Neural crest cell (in vitro differentiated cells): ENCODE measurements at places on chromosomes 1 and 21.

- no peak overlapping the region for H3K4me3 ChIP-seq
- no peaks in the 10 kb centered on the region for H3K4me1 ChIP-seq
- no peaks in the 10 kb centered on the region for H3K36me3 ChIP-seq
- no peak for DNase-seq
Observed at GRCh38 chr21:24903994-24904635, 703.2 kb downstream of the MRPL39 start.

GRCh38 chr1:115164484-115164883 lies 75.2 kb upstream of the TSPAN2 start:
- no peaks in the 10 kb centered on the region for H3K36me3 ChIP-seq
- DNase-seq, result no peak
- H3K27me3 ChIP-seq, result no peaks in the 10 kb centered on the region
- H3K4me1 ChIP-seq, result no peaks in the 10 kb centered on the region
- no peak overlapping the region for H3K4me3 ChIP-seq

DNA sequence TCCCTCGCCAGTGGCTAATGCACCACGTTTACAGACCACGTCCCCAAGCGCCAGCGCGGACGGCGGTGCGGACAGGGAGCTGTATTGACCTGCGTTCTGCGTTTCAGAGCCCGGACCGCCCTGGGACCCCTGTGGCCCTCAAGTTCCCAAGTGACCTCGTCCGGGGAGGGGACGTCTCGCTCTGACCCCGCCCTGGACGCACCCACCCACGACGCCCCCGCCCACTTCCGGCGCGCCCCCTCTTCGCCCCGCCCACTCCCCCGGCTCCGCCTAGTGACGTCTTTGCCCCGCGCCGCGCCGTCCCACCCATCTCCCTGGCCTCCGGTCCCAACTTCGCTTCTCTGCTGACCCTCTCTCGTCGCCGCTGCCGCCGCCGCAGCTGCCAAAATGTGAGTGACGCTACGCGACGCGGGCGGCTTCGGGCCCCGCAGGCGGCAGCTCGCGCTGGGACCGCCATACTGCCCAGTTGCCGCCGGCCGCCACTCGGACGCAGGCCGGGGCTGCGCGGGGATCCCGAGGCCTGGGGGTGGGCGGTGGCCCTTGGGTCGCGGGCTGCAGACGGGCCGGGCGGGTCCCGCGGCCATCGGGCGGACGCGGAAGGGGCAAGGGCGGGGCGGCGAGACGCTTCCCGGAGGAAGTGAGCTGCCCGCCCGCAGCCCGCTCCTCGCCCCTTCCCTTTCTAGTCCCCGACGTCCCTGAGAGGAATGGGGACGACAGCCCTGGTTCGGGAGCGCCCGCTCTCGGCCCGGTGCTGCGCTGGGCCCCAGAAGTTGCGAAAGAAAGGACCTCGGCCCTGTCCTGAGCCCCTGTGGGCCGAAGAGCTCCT lies at the start of gene VAMP3:
Gene VAMP3, plus strand, starts transcription at position 300 of the 826 bp plus-strand sequence. Its CDS starts 88 bp downstream, at position 388.
- H3K36me3 ChIP-seq, result peaks cover 8% of the 10 kb centered on the region
- H3K4me3 ChIP-seq, result peak within 1 kb of the TSS; percentile 90
- H3K27ac ChIP-seq, result peak within 1 kb of the TSS; percentile 88
- H3K27me3 ChIP-seq, result no peaks in the 10 kb centered on the region
- DNase-seq, result peak; percentile 78

DNA sequence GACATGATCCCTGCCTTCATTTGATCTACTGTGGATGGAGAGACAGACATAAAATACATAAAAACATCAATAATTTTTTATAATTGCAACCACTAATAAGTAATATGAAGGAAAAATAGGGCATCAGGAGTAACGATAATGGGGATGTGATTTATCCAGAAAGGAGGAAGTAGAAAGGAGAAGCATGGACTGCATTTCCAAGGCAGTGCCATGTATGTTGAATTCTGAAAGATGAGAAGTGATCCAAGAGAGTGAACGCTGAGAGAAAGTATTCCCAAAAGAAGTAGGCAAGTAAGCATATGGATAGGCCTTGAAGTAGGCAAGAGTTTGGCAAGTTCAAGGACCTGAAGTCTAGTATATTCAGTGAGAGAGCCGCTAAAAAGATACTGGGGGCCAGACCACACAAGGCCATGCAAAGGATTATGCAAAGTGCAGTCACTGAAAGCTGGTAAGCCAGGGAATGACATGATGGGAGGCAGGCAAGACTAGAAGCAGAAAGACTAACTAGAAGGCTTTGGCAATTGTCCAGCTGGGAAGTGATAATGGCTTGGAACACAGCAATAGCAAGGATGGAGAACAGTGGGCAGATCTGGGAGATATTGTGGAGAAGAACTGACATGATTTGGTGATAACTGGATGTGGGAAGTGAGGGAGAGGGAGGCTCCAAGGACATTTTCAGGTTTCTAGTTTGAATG lies 85.9 kb downstream of the TM2D1 start:
- DNase-seq, result no peak
- H3K4me1 ChIP-seq, result no peaks in the 10 kb centered on the region
- H3K27ac ChIP-seq, result no peak overlapping the region
- H3K27me3 ChIP-seq, result peaks cover 8% of the 10 kb centered on the region
- H3K36me3 ChIP-seq, result no peaks in the 10 kb centered on the region

GRCh38 chr1:53842347-53842746 lies 4.3 kb upstream of the NDC1 start:
- no peak overlapping the region for H3K27ac ChIP-seq
- H3K36me3 ChIP-seq, result peaks cover 2% of the 10 kb centered on the region
- H3K4me1 ChIP-seq, result peaks cover 13% of the 10 kb centered on the region
- no peaks in the 10 kb centered on the region for H3K27me3 ChIP-seq
- no peak overlapping the region for H3K4me3 ChIP-seq

GRCh38 chr21:41669533-41669830 lies 97.4 kb downstream of the RIPK4 start:
- H3K36me3 ChIP-seq, result no peaks in the 10 kb centered on the region
- H3K27ac ChIP-seq, result no peak overlapping the region
- H3K4me1 ChIP-seq, result peaks cover 7% of the 10 kb centered on the region
- no peaks in the 10 kb centered on the region for H3K27me3 ChIP-seq

GRCh38 chr1:22500058-22500457 lies 48.4 kb downstream of the ZBTB40 start:
- no peak for DNase-seq
- H3K4me1 ChIP-seq, result peaks cover 42% of the 10 kb centered on the region
- peaks cover 3% of the 10 kb centered on the region for H3K36me3 ChIP-seq
- no peaks in the 10 kb centered on the region for H3K27me3 ChIP-seq

GRCh38 chr1:237205400-237206064 lies 163.5 kb downstream of the RYR2 start:
- no peaks in the 10 kb centered on the region for H3K4me1 ChIP-seq
- H3K4me3 ChIP-seq, result no peak overlapping the region
- no peak for DNase-seq
- H3K27ac ChIP-seq, result no peak overlapping the region

- H3K27ac ChIP-seq, result no peak overlapping the region
- H3K4me1 ChIP-seq, result no peaks in the 10 kb centered on the region
- DNase-seq, result no peak
- no peaks in the 10 kb centered on the region for H3K27me3 ChIP-seq
- H3K4me3 ChIP-seq, result no peak overlapping the region
Observed at GRCh38 chr21:36909901-36910561, 56.4 kb downstream of the HLCS start.

DNA sequence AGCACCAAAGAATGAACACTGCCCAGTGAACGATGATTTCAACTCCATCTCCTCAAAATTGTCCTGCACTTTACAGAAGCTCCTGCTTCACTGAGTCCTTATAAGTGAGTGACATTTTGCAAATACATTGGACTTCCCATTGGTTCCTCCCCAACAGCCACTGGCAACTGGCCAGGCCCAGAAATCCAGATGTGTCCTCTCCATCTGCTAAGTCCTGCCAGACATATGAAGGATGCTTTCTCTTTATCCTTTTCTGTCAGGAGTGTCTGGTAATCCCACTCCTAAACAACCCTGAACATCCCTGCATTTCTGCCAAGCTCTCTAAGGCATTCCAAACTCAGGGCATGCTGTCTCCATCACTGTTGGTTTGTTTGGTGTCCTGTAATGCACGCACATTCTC lies 271.8 kb downstream of the RRAGC start:
- DNase-seq, result no peak
- no peak overlapping the region for H3K4me3 ChIP-seq
- H3K27ac ChIP-seq, result no peak overlapping the region
- peaks cover 5% of the 10 kb centered on the region for H3K36me3 ChIP-seq

DNA sequence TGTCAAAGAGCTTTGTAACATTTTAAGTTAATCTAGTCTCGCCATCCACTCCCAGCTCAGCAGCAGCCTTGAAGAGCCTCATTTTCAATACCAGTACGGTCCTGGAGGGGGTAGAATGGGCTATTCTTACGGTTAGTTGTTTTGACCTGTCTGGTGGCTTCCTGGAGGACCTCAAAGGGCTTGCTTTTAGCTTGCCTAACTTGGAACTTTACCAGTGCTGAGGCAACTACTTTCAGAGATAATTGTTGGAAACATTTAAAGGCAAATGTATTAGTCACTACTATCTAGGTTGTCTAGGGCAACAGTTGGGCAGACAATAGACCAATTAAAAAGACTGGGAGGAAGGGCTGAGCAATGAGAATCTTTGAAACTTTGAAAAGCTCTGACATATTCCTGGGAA lies 56.0 kb downstream of the TTLL7 start:
- H3K27me3 ChIP-seq, result no peaks in the 10 kb centered on the region
- H3K27ac ChIP-seq, result no peak overlapping the region
- H3K36me3 ChIP-seq, result peaks cover 6% of the 10 kb centered on the region
- no peak for DNase-seq

- H3K4me1 ChIP-seq, result no peaks in the 10 kb centered on the region
- no peaks in the 10 kb centered on the region for H3K27me3 ChIP-seq
- no peaks in the 10 kb centered on the region for H3K36me3 ChIP-seq
- no peak overlapping the region for H3K4me3 ChIP-seq
- no peak for DNase-seq
Observed at GRCh38 chr1:213960963-213961362, 26.8 kb upstream of the PROX1 start.

GRCh38 chr1:10384219-10384618 lies 14.6 kb upstream of the PGD start:
- no peaks in the 10 kb centered on the region for H3K27me3 ChIP-seq
- peaks cover 27% of the 10 kb centered on the region for H3K36me3 ChIP-seq
- peak overlapping the region; percentile 69 for H3K27ac ChIP-seq
- H3K4me3 ChIP-seq, result no peak overlapping the region

DNA sequence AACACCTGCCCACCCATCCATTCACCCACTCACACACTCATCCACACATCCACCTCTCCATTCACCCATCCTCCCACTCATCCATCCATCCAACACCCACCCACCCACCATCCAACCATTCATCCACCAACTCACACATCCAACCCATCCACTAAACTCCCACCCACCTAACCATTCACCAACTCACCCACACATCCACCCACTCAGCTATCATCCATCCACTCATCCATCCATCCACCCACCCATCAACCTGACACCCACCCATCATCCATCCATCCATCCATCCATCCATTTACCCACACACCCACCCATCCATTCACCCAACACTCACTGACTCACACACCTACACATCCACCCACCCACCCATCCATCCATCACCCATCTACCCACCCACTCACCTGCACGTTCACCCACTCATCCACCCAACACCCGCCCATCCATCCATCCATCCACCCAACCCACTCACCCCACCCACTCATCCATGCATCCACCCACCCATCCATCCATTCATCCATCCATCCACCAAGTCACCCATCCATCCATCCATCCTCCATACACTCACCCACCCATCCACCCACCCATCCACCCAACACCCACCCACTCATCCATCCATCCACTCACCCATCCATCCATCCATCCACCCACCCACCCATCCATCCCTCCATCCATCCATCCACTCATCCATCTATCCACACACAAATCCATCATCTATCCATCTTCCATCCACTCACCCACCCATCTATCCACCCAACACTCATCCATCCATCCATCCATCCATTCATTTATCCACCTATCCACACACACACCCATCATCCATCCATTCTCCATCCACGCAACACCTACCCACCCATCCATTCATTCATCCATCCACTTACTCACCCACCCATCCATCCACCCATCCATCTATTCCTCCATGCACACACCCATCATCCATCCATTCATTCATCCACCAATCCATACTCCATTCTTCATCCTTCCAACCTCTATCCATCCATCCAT lies 17.4 kb upstream of the PRDM16 start:
- H3K27me3 ChIP-seq, result peaks cover 85% of the 10 kb centered on the region
- no peak for DNase-seq
- H3K27ac ChIP-seq, result no peak overlapping the region
- H3K4me1 ChIP-seq, result peaks cover 11% of the 10 kb centered on the region

DNA sequence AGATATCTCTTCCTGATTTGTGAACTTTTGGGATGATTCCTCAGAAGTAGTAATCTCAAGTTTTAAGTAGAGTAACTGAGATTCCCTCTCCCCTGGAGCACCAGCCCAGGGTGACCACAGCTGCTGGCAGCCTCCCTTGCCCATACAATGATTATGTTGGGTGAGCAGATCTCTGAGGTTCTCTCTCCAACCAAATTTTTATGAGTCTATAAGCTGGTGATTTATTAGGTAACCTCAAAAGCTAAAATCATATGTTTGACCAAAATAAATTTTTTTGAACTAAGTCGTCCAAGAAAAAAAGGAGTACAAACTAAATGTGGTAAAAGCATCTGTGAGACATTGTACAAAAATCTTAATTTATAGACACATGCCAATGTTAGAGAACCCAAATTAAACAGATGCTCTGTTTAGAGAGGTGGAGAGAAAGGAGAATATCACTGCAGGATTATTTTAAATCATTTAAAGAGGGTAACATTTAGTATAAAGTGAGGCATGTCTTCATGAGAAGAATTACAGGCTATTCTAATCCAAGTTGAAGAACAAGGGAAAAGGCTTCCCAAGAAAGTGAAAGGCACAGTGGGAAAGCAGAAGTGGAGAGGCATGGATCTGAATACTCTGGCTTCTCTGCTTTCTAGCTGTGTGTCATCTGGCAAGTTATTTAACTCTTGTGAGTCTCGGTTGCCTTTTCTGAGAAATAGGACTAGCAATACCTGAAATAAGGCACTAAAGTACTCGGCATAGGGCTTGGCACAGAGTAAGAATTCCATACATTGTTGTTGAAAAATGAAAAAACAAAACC lies 2.5 kb downstream of the AKNAD1 start:
- H3K4me3 ChIP-seq, result no peak overlapping the region
- H3K36me3 ChIP-seq, result no peaks in the 10 kb centered on the region
- no peak for DNase-seq
- peaks cover 21% of the 10 kb centered on the region for H3K4me1 ChIP-seq
- no peaks in the 10 kb centered on the region for H3K27me3 ChIP-seq

- H3K36me3 ChIP-seq, result no peaks in the 10 kb centered on the region
- H3K4me3 ChIP-seq, result no peak overlapping the region
- no peak overlapping the region for H3K27ac ChIP-seq
Observed at GRCh38 chr1:95653618-95654017, 419.6 kb downstream of the RWDD3 start.

- no peak for DNase-seq
- no peaks in the 10 kb centered on the region for H3K4me1 ChIP-seq
- H3K36me3 ChIP-seq, result no peaks in the 10 kb centered on the region
- H3K4me3 ChIP-seq, result no peak overlapping the region
Observed at GRCh38 chr1:237181743-237182317, 139.8 kb downstream of the RYR2 start.

GRCh38 chr21:42637267-42638041 lies 16.0 kb upstream of the PDE9A start:
- H3K27me3 ChIP-seq, result no peaks in the 10 kb centered on the region
- DNase-seq, result no peak
- no peaks in the 10 kb centered on the region for H3K36me3 ChIP-seq
- H3K27ac ChIP-seq, result peak overlapping the region; percentile 31
- peaks cover 26% of the 10 kb centered on the region for H3K4me1 ChIP-seq
